Pulmonary artery endothelial cell (primary cell): ENCODE measurements at places on chromosomes 6 and 20. TPM values are rescaled to one million over a fixed set of nuclear protein-coding genes. Genes with fewer than 3 reads are reported as not detected.

- DNase-seq = no peak
Observed at GRCh38 chr6:63943826-63944225, 308.2 kb downstream of the PHF3 start.

HLA-DPB1 gene
- total RNA-seq = 0.46 and 10.3 TPM in 2 replicates

- no peak for DNase-seq
Observed at GRCh38 chr6:37048851-37049757, 43.6 kb downstream of the FGD2 start.

- DNase-seq = no peak
Observed at GRCh38 chr6:163802267-163802666, 387.7 kb downstream of the QKI start.

SLC35F1 gene
- not detected in 2 replicates for total RNA-seq

DNA sequence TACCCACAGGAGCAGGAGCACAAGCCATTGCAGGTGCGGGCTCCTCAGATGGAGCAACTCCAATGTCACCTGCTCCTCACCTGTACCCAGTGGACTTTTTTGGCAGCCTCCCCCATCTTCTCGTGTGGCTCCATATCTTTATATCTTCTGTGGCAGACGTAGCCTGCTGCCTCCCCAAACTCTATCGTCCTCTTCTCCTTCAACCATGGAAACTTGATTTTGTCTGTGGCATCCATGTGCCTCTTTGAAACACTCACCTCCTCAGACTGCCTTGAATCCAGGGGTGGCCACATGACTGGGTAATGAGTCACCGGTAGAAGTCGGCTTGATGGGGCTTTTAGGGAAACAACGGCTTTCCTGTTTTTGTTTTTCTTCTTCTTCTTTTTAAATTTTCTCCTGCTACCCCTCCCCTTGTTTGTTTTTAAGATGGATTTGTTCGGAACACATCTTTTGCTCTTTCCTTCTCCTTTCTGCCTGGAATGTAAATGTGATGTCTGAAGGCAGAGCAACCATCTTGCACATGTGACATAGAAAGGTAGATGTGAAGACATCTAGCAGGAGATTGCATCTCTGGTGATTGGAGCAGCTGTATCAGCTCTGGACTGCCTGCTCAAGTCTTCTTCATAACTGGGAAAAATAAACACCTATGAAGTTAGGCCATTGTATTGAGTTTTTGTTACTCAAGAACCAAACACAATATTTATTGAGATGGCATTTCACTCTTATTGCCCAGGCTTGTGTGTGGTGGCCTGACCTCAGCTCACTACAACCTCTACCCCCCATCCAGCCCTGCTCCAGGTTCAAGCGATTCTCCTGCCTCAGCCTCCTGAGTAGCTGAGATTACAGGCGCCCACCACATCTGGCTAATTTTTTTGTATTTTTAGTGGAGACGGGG is 69.9 kb upstream of the DDR1 start:
- DNase-seq = peak; percentile 73

DNA sequence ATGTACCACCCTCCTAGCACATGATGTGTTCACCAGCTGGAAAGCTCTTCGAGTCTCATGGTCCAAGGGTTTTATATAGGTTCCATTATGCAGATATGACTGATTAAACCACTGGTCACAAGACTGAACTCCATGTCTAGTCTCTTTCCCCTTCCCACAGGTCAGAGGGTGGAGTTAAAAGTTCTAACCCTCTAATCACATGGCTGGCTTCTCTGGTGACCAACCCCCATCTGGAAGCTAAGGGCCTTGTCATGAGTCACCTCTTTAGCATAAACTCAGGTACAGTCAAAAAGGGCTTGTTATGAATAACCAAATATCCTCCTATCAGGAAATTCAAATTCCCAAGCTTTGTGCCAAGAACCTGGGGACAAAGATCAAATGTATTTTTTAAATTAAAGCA is 52.0 kb upstream of the KLHL31 start:
- no peak for DNase-seq

FAM120B gene
- total RNA-seq = 12.8 and 13.6 TPM in 2 replicates

OXT gene
- not detected in 2 replicates for total RNA-seq

DNA sequence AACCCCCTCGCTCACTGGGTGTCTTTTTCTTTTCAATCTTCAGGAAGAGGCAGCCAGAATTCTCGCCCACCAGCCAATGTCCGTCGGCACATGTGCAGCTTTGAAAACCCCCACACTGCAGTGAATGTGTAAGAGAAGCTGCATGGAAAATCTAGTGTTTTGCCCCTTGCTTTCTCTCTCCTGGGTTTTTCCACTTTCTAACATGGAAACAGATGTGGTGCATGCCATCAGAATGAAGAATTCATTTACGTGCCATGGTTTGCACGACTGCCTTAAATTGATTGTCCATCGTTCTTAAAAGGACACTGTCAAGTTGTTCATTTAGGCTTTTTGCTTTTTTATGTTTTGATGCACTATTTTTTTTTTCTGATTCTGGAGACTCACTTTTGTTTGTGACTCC is 117.1 kb upstream of the RAB32 start:
- no peak for DNase-seq

BEND6 gene
- total RNA-seq = 1.2 and 1.8 TPM in 2 replicates

DNA sequence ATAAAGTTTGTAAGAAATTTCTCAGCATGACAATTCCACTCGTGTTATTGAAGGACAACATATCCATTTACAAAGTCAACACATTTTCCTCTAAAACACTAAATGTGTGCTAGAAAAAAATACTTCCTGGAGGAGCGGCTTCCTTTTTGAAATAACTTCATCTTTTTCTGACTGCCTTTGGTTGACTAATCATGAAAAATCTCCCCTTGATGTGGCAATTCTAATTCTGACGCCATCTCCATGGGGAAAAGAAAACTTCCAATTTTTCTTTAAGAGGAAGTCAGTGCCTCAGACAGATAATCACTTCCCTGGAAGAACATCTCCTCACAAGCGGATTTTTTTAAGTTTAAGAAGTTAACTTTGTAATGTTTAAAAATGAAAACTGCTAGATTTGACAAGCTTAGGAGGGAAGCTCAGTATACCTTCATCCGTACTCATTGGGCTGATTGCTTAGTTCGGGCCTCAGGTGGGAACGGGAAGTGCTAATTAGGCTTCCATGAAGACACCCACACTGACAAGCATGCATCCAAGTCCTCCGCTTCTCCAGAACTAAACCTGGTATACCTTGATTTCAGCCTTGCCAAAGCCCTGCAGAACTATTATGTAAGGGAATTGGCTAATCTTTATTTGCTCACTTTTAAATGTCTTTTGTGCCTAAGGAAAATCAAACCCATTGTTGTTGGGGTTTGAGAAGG is 35.1 kb upstream of the DUSP22 start:
- no peak for DNase-seq

DNA sequence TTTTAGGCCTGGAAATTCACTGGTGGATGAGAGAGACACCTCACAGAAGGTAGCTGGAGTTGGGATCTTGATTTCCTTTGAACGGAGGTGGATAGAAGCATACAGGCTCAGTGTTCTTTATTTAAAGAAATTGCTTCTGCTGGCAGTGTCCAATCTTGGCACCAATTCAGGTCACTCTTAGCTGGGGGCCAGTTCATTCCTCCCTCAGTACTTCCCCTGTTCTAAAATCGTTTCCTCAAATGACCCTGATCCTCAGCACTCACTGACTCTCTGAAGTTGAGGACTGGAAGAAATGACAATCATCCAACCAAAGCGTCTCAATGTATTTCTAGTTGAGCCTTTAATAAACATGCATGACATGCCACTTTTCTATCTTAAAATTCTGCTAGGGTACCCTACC is 472.5 kb upstream of the BTBD3 start:
- DNase-seq = no peak

DNA sequence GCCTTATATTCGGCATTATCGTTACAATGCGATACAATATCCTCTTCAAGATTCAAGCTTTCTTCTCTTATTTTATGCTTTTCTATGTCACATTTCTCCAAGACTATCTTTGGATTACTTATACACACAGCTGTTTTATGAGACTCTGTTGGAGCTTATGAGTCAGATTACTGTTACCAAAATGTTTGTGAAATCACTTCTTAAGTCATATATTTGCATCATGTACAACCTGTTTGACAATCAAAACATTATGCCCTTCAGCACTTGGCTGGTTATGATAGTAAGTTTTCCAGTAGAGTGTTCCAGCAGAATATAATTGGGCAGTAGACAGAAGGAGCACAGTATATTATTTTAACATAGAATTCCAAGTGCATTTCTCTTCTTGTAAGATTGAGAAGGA is 35.2 kb downstream of the BMP6 start:
- DNase-seq = no peak

- DNase-seq = no peak
Observed at GRCh38 chr6:33384581-33385020, 7.0 kb upstream of the KIFC1 start.

PRSS16 gene
- not detected in 2 replicates for total RNA-seq

DNA sequence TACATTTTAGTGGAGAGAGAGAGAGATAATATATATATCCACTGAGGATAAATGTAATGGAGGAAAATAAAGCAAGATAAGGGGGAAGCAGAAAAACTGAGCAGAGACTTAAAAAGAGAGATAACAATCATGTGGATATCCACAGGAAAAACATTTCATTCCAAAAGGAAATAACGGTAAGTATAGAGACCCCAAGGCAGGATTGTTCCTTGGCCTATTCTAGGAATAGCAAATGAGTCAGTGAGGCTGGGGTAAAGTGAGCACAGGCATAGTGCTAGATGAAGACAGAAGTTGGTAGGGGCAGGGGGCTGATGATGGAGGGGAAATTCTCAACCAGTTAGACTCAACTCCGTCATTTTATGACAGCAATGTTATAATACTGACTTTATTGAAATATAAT is 11.2 kb downstream of the CDC40 start:
- no peak for DNase-seq

- DNase-seq = no peak
Observed at GRCh38 chr6:104771258-104771832, 88.4 kb downstream of the HACE1 start.

DNA sequence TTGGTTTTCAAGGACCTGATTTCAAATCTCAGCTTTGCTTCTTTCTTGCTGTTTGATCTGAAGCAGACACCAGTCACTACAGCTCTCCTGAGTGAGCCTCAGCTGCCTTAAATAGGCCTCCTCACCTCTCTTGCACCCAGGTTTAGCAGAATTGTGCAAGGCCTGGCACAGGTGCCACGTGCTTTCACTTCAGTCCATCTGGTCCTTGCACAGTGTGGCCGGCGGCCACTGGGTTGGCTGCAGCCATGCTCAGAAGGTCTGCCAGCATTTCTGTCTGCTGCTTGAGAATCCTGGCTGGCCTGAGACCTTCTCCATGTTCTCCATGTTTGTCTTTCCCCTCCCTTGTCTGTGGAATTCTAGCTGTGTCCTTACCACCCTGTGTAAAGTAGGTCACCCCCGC is 14.5 kb upstream of the DAAM2 start:
- no peak for DNase-seq

CLVS2 gene
- not detected in 2 replicates for total RNA-seq

DNA sequence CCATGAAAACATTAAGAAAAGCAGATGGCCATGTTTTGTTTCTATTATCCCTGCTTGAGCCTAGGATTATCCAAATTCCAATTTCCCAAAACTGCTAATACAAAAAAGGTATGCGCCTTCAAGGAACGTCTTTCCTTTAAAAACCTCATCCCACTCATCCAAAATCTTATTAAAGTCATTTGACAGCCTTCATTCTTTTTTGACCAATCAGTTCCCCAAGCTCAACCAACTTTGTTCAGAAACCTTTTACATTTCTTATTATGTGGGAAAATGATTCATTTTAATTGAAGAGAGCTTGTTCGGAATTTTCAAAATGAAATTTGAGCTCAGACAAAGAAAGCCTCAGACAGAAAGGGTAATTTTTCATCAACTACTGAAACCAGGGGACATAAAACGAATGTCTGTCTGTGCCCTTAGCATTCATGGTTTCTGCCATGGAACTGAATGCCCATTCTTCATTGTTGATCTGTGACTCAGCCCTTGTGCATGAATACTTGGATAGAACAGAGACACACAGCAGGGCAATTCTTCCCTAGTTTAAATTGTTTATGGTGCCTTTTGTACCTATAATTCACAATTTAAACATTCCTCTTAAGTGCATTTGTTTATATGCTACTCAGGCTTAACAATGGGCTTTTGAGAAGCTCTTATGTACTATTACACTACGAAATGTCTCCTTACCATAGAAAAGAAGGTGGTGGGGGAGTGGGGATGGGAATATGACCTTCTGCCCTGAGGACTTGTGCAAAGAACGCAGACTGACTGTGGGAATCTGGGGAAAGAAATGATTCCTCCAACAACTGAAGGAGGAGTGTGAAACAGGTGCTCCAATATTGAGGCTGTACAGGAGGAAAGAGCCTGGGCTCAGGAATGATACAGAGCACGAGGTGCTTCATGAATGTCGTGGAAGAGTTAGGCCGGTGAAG is 49.8 kb upstream of the ERVFRD-1 start:
- no peak for DNase-seq

DNA sequence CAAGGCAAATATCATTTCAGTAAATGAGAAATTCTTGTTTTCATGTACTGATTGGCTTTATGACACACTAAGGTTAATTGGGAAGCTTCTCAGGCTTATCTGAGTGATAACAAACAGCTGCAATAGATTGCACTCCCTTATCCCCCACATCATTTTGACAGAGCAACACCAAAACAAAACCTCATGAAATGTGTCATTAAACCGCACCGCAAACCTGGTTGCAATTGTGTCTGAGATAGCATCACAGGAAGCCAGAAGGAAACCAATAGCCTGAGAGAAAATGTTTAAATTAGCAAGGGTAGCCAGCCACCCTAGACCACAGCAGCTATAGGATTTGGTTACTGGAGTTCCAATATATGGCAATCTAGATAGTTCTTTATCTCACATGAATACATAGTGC is 31.6 kb upstream of the LAMA4 start:
- no peak for DNase-seq

MROH8 gene
- total RNA-seq = 0.28 and 0.86 TPM in 2 replicates

GRCh38 chr6:168939041-168939440 is 314.6 kb downstream of the THBS2 start:
- DNase-seq = no peak

DNA sequence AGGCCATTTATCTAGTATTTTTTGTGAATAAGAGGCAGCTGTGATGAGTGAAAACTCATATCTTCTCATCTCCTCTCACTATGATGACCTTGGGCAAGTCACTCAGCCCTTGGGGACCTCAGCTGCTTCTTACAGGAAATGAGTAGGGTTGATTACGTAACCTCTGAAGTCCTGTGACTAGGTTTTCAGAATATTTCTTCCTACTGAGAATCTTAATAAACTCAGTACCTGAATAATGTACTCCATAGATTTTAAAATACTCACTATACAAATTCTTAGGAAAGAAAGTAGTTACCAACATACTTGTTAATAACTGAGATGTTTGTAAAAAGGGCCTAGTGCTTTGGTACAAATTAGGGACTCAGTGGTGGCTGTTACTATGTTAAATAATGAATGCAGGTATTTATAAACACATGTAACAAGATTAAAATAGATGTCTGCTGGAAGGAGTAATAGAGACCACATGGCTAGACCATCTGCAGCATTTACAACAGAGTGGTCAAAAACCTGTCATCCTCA is 60.9 kb downstream of the RPRD1B start:
- peak; percentile 51 for DNase-seq

- peak; percentile 99 for DNase-seq
Observed at GRCh38 chr6:132131758-132132157, 180.6 kb upstream of the CCN2 start.
